Vagina (tissue), 2 donors: ENCODE measurements at places on chromosomes 13 and 19. TPM values are rescaled to one million over a fixed set of nuclear protein-coding genes. Genes with fewer than 3 reads are reported as not detected.

OR7D2 gene
- not detected for total RNA-seq

SELENOV gene
- total RNA-seq, result not detected

MAST1 gene
- 1.2 TPM for total RNA-seq

PABPC3 gene
- not detected for total RNA-seq

CCDC70 gene
- not detected for total RNA-seq

DNA sequence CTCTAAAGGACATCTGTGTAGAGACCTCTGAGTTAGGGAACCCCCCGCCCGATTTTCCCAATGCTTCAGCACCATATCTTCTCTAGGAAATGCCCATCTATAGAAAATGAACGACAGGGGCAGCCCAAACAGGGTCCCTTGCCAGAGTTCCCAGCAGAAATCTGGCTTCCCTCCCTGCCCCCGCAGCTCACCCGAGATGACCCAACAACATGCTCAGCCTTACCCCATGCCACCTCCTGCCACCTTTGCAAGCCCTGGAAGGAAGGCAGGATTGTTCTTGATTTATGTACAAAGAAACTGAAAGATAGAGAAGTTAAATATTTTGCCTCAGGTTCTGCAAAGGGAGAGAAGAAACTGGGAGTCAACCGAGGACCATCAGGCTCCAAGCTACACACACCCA is 105.6 kb upstream of the UQCRFS1 start:
- no peak overlapping the region for H3K4me3 ChIP-seq
- no peak overlapping the region for H3K27ac ChIP-seq
- H3K36me3 ChIP-seq, result no peaks in the 10 kb centered on the region
- DNase-seq, result no peak
- no peaks in the 10 kb centered on the region for H3K4me1 ChIP-seq
- H3K27me3 ChIP-seq, result no peaks in the 10 kb centered on the region

DNA sequence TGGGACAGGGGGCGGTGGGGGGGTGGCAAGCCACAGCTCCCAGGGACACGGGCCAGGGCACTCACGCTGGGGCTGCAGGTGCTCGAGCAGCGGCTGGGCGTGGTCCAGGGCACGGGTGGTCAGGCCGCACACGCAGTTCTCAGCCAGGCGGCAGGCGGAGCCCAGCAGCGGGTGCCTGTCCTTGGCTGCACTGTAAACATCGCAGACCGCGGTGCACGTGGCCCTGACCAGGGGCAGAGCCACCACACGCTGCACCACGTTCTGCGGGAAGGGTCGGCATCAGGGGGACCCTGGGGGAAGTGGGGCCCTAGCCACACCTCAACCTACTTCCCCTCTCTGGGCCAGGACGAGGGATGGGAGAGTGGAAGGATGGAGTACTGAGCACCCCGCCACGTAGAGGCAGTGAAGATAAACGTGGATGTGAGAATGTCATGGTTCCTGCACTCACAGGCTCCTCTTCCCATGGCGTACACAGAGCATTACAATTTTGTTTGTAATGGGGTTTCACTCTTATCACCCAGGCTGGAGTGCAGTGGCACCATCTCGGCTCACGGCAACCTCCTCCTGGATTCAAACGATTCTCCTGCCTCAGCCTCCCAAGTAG is 3.4 kb downstream of the PLIN5 start:
- DNase-seq, result no peak
- peaks cover 11% of the 10 kb centered on the region for H3K4me1 ChIP-seq

- no peak for DNase-seq
- H3K4me1 ChIP-seq, result no peaks in the 10 kb centered on the region
- no peak overlapping the region for H3K4me3 ChIP-seq
Measured at GRCh38 chr13:93646245-93646644, 419.6 kb downstream of the GPC6 start.

GRCh38 chr19:17473041-17473440 is 2.7 kb downstream of the SLC27A1 start:
- no peak for DNase-seq
- H3K27me3 ChIP-seq, result no peaks in the 10 kb centered on the region
- no peaks in the 10 kb centered on the region for H3K36me3 ChIP-seq
- H3K27ac ChIP-seq, result no peak overlapping the region
- H3K4me3 ChIP-seq, result no peak overlapping the region

- no peaks in the 10 kb centered on the region for H3K36me3 ChIP-seq
- H3K4me3 ChIP-seq, result no peak overlapping the region
- no peaks in the 10 kb centered on the region for H3K27me3 ChIP-seq
Measured at GRCh38 chr13:101979825-101980224, 422.0 kb downstream of the FGF14 start.
